T-cell (primary cell): ENCODE measurements at places on chromosomes 3 and 15.

GRCh38 chr3:99639579-99639978 lies 1.2 kb downstream of the COL8A1 start:
- peaks cover 17% of the 10 kb centered on the region for H3K27me3 ChIP-seq
- H3K4me1 ChIP-seq: no peaks in the 10 kb centered on the region
- H3K27ac ChIP-seq: no peak overlapping the region
- no peaks in the 10 kb centered on the region for H3K36me3 ChIP-seq

DNA sequence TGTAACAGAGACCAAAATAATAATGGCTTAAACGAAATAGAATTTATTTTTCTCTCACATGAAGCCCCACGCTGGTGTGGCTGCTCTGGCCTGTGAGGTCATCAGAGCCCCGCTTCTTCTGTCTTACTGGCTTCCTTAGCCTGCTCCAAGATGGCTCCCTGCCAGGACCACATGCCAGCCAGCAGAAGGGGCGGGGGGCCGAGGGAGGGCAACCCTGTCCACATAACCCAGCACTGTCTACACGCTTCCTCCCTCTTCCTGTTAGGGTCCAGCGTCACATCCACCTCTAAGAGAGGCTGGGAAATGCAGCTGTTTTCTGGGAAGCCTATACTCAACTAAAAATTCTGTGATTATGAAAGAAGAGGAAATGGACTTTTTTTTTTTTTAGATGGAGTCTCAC lies 107.9 kb upstream of the DLG1 start:
- H3K36me3 ChIP-seq: no peaks in the 10 kb centered on the region
- no peak for DNase-seq
- no peaks in the 10 kb centered on the region for H3K27me3 ChIP-seq

GRCh38 chr3:172562871-172563865 lies 39.9 kb upstream of the TNFSF10 start:
- no peak for DNase-seq
- H3K27me3 ChIP-seq: no peaks in the 10 kb centered on the region
- H3K4me1 ChIP-seq: peaks cover 10% of the 10 kb centered on the region
- no peak overlapping the region for H3K4me3 ChIP-seq

- no peaks in the 10 kb centered on the region for H3K27me3 ChIP-seq
- no peaks in the 10 kb centered on the region for H3K4me1 ChIP-seq
- H3K4me3 ChIP-seq: no peak overlapping the region
Observed at GRCh38 chr15:83928878-83929418, 275.0 kb downstream of the ADAMTSL3 start.

DNA sequence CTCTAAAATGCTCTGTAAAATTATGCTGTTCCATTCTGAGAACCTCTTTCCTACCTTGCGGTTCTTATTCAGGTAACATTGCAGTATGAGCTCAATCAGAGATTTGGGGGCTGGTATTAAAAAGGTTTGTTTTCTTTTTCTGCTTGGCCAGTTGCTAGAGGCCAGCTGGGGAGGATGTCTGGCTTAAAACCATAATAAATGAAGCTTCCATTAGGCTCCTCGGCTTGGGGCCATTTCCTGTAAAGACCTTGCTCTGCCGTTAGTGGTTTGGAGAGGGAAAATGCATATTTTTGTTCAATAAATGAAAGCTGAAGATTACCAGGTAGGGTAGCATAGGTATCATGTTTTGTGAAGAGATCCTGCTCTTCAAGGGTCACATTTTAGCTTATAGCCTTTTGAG lies 55.2 kb downstream of the MCTP2 start:
- no peaks in the 10 kb centered on the region for H3K27me3 ChIP-seq
- H3K36me3 ChIP-seq: no peaks in the 10 kb centered on the region
- DNase-seq: no peak
- no peak overlapping the region for H3K27ac ChIP-seq
- H3K4me3 ChIP-seq: no peak overlapping the region

DNA sequence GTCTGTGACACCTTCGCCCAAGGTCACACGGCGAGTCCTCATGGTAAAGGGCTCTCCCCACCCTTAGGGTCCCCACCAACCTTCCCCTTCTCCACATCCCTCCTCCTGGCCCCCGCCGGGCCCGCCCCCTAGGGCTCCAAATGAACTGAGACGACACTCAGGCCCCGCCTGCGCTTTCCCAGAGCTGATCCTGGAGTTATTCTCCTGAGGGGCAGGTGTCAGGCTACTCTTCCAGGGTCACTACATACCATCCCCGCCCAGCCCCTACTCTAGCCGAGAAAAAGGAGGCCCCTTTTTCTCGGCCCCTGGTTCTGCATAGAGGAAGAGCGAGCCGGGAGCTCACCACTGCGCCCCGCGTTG lies 292 bp downstream of the USP4 start:
- H3K27me3 ChIP-seq: no peaks in the 10 kb centered on the region
- H3K27ac ChIP-seq: peak overlapping the region; percentile 92
- H3K4me3 ChIP-seq: peak overlapping the region; percentile 79

- H3K4me3 ChIP-seq: no peak overlapping the region
- no peak overlapping the region for H3K27ac ChIP-seq
- H3K36me3 ChIP-seq: peaks cover 59% of the 10 kb centered on the region
- no peaks in the 10 kb centered on the region for H3K27me3 ChIP-seq
Observed at GRCh38 chr3:158651192-158651591, 6.9 kb downstream of the GFM1 start.

DNA sequence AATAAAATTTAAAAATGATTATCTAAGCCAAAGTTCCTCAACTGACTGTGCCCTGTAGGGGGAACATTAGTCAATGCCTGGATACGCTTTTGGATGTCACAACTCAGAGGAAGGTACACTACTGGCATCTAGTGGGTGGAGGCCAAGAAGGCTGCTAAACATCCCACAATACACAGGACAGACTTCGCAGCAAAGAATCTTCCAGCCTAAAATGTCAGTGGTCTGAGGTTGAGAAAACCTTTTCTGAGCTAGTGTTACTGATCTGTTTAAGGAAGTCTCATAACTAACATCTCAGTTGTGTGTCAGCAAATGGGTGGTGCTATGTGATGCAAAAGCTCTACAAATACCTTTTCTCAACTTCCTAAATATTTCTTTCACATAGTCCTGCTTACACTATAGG lies 20.9 kb upstream of the LDHAL6B start:
- H3K36me3 ChIP-seq: no peaks in the 10 kb centered on the region
- H3K27me3 ChIP-seq: no peaks in the 10 kb centered on the region
- H3K4me3 ChIP-seq: no peak overlapping the region
- no peaks in the 10 kb centered on the region for H3K4me1 ChIP-seq
- DNase-seq: no peak

DNA sequence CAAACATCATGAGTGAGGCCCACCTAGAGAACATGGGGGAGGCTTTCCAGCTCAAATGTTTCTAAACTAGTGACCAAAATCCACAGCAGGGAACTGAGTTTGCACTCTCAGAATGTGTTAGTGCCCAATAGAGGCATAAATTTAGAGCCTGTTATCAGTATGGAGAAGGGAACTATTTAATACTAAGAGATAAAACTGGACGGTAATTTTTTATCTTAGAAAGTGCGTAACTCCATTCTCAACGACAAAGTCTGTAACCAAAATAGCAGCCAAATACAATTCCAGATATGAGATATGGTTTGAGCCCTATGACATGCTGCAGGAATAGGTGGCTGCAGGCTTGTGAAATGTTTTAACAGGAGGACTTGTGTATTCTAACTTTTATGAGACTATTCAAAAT lies 3.5 kb downstream of the B3GALNT1 start:
- H3K4me1 ChIP-seq: peaks cover 8% of the 10 kb centered on the region
- no peak overlapping the region for H3K27ac ChIP-seq
- no peaks in the 10 kb centered on the region for H3K36me3 ChIP-seq
- no peak overlapping the region for H3K4me3 ChIP-seq
- no peak for DNase-seq
- no peaks in the 10 kb centered on the region for H3K27me3 ChIP-seq

GRCh38 chr15:85755942-85756341 lies 38.8 kb downstream of the KLHL25 start:
- peaks cover 3% of the 10 kb centered on the region for H3K4me1 ChIP-seq
- no peak overlapping the region for H3K27ac ChIP-seq
- H3K36me3 ChIP-seq: peaks cover 3% of the 10 kb centered on the region
- DNase-seq: no peak
- no peaks in the 10 kb centered on the region for H3K27me3 ChIP-seq

DNA sequence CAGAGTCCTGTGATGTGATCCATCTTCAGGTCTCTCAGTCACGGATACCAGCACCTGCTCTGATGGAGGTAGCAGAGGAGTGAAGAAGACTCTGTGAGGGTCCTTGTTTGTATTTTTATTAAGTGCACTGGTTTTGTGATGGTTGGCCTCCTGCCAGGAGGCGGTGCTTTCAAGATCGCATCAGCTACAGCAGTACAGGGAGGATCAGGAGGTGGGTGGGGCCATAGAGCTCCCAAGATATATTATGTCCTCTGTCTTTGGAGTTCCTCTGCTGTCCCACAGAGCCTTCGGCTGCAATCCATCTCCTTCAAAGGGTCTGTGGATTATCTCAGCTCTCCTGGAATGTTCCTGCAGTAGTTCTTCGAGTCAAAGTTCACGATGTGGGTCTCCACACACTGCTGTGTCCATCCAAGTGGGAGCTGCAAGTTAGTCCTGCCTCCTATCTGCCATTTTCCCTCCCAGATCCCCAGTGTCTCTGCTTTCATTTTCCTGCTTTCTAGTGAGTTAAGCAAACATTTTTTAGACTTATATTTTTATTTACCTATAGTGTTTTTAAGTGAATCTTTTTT lies 54.7 kb downstream of the TM2D3 start:
- DNase-seq: no peak
- H3K4me1 ChIP-seq: no peaks in the 10 kb centered on the region
- H3K27ac ChIP-seq: no peak overlapping the region
- no peaks in the 10 kb centered on the region for H3K36me3 ChIP-seq
- H3K4me3 ChIP-seq: no peak overlapping the region

DNA sequence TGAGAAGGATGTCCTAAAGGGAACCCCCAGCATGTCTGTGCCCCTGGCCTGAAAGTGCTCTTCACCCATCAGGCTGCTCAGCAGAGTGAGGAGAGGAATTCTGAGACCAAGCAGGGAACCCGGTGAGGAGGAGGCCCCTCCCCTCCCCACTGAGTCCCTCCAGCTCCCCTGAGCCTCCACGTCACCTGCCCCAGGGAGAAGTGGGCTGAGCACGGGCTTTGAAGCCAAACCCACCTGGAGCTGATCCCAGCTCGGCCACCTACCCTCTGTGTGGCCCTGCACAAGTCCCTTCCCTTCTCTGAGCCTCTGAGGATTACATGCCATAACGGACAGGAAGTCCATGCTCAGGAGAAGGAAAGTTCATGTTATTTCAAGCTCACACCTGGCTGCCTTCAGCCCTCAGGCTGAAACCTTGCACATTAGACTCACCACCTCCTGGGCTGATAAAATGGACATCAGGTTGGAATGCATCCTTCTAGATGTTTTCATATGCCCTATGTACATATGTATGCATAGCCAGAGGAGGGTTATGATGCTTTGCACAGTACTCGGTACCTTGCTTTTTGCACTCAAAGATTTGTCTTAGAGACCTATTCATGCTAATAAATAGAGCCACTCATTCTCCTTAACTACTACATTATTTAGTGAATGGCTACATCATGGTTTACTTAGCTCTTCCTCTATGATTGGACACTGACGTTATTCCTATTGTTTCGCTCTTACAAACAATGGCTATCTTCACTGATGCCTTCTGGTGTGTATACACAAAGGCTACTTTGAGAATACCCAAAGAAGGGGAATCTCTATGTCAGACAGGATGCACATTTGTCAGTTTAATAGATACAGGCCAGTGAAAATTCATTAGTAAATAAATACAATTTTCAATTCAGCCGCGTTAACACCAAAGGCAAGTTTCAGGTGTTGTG lies 31.6 kb upstream of the GATA2 start:
- no peak overlapping the region for H3K27ac ChIP-seq
- DNase-seq: no peak
- no peaks in the 10 kb centered on the region for H3K36me3 ChIP-seq

GRCh38 chr3:133767607-133768006 lies 21.4 kb downstream of the TF start:
- no peaks in the 10 kb centered on the region for H3K4me1 ChIP-seq
- no peaks in the 10 kb centered on the region for H3K27me3 ChIP-seq
- H3K27ac ChIP-seq: no peak overlapping the region
- DNase-seq: no peak
- H3K36me3 ChIP-seq: no peaks in the 10 kb centered on the region

- H3K27me3 ChIP-seq: peaks cover 6% of the 10 kb centered on the region
- H3K36me3 ChIP-seq: no peaks in the 10 kb centered on the region
- no peaks in the 10 kb centered on the region for H3K4me1 ChIP-seq
- H3K4me3 ChIP-seq: no peak overlapping the region
- no peak for DNase-seq
Observed at GRCh38 chr15:62603742-62604141, 438.7 kb upstream of the C2CD4B start.

- DNase-seq: no peak
- no peak overlapping the region for H3K4me3 ChIP-seq
- H3K4me1 ChIP-seq: peaks cover 4% of the 10 kb centered on the region
- no peaks in the 10 kb centered on the region for H3K36me3 ChIP-seq
Observed at GRCh38 chr3:109071350-109072142, 46.4 kb downstream of the MORC1 start.

DNA sequence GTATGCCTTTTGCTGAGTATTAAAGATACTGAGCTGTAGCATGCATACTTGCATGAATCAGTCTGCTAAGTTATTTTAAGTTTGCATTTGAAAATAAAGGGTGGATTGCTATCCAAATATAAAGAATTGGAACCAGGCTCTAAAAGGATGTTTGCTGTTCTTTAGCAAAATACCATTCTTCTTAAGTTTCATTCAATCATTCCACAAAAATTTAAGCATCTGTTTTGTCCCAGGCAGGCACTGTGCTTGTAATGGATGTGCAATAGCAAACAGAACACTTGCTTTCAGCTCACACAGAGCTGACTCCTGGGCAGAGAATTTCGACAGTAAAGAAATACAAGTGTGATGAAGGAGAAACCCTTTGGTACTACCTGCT lies 151.1 kb downstream of the PGPEP1L start:
- H3K27me3 ChIP-seq: no peaks in the 10 kb centered on the region
- no peak overlapping the region for H3K4me3 ChIP-seq
- peaks cover 31% of the 10 kb centered on the region for H3K4me1 ChIP-seq
- DNase-seq: no peak

GRCh38 chr3:98545940-98546339 lies 14.2 kb downstream of the GPR15 start:
- H3K27ac ChIP-seq: peak overlapping the region; percentile 22
- DNase-seq: no peak
- peaks cover 3% of the 10 kb centered on the region for H3K4me1 ChIP-seq
- H3K27me3 ChIP-seq: no peaks in the 10 kb centered on the region

DNA sequence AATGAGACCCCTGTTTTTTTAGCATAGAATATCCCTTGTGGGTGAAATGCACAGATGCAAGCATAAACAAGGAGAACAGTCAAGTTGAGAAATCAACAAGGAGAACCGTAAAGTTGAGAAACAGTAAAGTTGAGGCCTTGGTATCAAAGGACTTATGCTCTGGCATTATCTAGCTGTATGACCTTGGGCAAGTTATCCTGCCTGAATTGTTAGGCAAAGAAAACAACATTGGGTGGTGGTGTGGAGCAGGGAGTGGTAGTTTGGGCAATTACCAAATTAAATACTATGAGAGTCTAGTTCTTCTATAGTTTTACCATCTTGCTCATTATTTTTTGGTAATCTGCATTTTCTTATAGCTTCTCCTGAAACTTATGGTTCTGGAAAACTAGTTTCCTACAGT lies 573.4 kb upstream of the ARPP21 start:
- H3K27ac ChIP-seq: no peak overlapping the region
- no peaks in the 10 kb centered on the region for H3K27me3 ChIP-seq
- no peak overlapping the region for H3K4me3 ChIP-seq
- H3K36me3 ChIP-seq: no peaks in the 10 kb centered on the region
